CD4-positive, alpha-beta T cell treated with Interleukin-10 for 1 hour (primary cell): ENCODE measurements at places on chromosomes 3 and 15.

DNA sequence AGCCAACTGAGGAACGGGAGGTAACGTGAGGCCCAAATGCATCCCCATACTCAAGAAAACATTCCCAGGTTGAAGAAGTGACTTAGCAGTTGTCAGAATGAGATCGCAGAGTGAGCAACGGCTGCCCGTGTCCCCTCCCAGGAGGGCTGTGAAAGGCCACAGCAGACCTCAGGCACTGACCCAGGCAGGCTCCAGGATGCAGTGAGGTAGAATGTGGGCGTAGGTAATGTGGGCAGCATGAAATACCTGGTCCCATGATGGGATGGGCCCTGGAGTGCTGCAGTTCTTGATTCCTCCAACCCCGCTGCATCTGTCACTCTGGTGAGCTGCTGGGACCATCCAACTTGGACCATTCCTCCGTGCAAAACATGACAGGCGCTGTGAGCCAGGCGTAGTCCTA is 74.8 kb downstream of the NSMCE3 start:
- DNase-seq: no peak

DNA sequence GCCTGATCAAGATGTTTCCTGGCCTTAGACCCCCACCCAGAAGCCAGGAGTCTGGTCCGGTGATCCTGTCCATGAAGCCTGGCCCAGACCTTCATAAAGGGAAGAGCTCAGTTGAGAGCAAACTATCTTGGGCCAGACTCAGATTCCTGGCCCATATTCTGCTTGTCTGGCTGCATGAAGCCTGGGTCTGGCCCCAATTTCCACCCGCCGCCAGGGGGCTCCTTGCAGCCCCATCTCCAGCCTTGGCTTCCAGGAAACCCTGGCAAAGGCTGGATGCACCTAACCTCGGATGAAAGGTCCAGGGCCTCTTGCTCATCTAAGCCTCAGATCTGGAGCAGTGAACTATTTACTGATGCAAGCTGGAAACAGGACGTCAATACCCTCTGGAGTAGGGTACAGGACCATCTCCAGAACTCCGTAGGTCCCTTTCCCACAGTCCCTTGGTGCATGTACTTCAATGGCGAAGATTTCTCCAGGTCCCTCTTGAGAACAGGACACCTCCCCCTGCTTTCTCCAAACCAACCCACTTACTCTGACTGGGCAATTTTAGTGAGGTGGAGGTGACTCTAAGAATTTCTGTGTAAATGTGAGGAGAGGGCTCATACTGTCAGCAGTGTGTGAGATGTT is 5.6 kb downstream of the FOXL2 start:
- no peak for DNase-seq

DNA sequence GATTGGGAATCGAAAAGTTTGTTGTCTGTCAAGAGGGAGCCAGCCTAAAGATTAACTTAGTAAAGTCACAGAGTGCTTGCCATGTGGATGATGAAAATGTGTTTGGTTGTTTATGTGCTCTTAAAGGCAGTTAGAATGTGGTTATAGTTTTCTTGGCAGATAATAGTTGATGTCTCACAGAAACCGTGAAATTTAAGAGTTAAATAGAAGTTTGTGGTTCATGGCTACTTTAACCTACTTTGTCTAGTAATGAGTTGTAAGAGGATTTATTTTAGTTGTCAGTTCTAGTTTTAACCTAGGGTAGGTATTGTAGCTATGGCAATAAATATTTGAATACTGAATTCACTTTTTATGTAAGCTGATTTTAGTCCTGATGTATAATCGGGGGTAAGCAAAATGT is 36.4 kb upstream of the EIF3J start:
- no peak for DNase-seq

DNA sequence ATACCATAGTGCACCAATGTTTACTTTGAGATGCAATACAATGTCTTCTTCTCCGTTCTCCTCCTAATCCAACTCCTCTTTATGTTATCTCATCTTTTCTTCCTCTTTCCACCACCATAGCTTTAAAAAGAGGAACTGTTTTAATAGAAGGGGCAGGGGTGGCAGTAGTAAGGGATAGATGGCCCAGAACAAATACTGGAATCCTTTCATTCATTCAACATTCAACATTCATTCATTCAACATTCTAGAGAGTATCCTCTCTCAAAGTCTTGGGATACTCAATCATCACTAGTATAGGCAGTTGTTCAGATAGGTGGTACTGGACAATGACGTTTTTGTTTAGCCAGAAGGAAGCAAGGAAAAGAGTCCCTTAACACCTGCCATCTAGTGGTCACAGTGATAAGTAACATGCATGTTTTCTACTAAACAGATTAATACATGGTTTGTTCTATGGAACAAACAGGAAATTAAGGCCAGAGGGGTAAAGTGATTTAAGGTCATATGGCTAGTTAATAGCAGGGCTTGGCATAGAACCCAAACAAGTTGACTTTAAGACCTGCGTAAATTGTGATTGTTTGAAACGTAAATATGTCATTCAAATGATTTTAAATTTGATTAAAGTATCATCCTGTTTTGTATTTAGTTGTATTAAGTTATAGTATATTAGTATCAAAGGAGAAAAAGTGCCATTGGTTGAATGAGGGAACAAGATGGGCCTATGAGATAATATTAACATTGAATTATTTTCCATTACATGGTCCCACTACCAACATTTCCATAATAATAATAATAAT is 26.9 kb upstream of the EHHADH start:
- DNase-seq: peak; percentile 40

DNA sequence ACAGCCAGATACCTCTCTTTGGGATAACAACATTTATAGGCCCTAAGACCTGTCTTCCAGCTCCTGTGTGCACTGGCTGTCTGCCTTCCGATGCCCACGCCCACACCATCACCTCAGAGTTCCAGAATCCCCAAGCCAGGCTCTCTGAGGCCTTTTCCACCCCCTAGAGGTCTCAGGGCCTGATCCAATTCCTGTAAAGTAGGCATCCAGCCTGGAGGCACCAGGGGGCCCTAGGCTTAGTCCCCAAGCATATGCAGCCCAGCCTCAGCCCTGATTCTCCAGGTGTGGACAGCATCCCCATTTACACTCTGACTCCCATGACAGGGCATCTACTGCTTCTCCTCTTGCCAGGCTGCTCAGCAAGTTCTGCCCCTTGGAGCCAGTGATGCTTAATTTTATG is 72.7 kb upstream of the CORO2B start:
- no peak for DNase-seq

DNA sequence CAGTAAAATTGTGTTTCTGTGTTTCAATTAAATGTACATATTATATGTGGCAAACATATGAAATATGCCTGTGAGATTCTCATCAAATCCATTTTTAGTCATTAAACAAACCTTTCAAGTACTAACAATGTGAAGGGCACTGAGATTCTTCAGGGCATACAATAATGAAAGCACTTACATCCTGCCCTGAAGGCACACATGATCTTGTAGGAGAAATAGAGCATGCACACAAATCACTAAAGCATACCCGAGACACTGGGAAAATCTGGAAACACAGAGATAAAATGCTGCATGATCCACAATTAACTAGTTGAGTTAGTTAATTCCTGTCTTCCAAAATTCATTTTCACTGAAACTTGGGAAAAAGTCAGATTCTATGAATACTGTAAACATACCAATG is 810.5 kb upstream of the NECTIN3 start:
- no peak for DNase-seq

GRCh38 chr3:191372122-191372521 is 41.8 kb upstream of the UTS2B start:
- no peak for DNase-seq

GRCh38 chr15:57031605-57032004 is 113.2 kb downstream of the TCF12 start:
- DNase-seq: no peak

DNA sequence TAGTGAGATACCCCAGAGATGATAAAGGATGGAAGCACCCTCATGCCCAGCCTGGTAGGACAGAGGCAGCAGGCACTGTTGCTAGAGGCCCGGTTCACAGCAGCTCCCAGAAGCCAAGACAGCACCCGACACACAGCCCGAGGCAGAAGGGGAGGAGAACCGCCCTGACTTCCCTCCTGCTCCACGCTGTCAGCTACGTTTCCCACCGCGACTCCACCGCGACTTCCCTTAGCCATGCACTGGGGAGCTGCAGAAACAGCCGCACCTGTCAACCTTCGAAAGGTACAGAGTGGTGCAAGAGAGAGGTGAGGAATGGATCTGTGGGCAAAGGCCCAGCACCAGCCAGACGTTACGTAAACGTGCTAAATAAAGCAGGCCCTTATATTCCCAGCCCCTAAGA is 529.2 kb downstream of the GABRG3 start:
- no peak for DNase-seq

DNA sequence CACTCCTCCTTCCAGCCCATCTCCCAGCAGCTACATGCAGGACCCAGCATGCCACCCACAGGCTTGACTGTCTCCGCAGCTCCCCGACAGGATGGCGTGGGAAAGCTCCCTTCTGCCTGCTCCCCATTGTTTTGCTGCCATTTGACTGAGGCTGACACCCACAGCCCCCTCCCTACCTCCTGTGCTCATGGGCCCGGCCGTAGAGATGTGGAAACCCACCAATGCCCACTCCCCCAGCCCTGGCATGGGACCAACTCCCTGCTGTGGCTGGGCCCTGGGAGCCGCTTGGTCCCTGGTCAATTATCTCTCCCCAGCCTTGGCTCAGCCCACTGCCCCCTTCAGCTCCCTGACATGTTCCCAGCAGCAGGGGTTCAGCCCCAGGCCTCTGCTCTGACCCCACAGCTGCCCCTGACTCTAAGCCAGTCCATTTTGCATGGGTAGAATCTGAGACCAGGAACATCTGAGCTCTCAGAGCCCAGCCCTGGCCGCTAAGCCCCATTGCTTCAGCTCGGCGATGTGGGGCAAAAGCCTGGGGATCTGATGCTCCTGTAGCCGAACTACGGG is 8.2 kb downstream of the C3orf22 start:
- DNase-seq: no peak

GRCh38 chr3:4820296-4821121 is 158.7 kb upstream of the BHLHE40 start:
- no peak for DNase-seq

GRCh38 chr15:95291898-95292472 is 1038.5 kb upstream of the NR2F2 start:
- DNase-seq: peak; percentile 12

- DNase-seq: no peak
Measured at GRCh38 chr3:66638717-66639116, 137.9 kb upstream of the LRIG1 start.

DNA sequence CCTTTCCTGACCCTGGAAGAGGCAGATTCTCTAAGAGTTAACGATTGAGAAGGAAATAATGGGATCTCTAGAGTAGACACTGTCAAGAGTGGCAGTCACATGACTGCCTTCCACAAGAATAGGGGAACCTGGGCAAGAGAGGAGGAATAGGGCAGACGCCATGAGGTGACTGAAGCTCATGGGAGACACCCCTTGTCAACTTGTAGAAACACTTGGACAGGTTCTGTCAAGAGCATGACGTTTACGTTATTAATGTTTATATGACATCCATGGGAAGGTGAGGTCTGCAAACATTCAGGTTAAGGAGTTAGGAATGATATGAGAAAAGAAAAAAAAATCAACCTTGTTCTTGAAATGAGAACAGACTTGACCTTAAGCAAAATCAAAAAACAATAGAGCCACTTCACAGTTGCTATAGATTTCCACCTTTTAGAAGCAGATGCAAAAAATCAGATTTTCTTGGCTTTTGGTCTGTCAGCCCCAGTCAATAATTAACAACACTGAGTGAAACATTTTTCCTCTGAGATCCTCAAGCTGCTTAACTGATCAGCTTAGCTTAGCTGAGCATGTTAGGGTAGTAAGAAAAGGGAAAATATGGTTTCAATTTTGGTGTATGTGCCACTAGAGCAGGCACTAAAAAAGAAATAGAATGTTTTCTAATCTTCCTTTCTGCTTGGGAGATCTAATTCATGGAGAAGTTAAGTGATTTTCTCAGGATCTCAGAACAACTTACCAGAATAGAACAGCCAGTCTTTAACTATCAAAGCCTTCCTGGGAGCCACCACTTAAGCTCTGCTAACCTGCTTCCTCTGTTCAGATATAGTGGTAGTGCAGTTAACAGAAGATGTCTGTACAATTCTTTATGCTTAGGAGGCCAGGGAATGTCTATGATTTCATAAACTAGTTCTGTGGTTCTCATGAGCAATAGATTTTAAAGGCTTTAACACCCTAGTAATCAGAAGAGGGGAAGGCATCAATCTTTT is 116.9 kb downstream of the B3GALNT1 start:
- no peak for DNase-seq

DNA sequence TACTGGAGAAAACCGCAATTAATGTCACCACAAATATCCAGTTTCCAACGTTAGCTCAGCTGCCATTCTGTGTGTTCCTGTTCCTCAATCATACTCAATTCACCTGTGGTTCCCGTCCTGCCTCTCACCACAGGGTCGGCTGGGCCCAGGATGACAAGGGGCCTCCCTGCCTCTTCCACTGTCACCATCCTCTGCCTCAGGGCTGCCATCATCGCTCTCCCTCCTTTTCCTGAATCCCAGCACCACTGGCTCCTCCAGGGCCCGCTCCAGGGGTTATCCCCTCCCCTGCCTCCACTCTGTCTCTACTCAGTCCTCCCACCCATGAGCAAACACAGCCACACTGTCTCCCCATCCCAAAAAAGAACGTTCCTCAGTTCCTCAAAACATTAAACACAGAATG is 170.9 kb upstream of the NSMCE3 start:
- no peak for DNase-seq

DNA sequence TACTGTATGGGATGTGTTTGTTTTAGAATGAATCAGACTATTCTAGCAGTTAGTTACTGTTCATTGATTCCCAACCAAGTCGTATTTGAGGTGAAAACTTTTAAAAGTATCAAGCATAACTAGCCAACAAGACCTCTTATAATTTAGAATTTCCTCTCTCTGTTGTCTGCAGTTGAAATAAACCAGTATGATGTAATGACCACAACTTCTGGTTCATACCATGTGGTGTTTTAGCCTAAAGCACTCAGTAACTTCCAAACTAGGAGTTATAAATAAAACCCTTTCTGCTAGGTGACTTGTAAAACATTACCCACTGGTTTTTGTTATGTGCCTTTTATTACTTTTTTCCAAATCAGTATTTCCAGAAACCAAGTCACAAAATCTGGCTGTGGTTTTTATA is 19.8 kb upstream of the P2RY12 start:
- DNase-seq: no peak

DNA sequence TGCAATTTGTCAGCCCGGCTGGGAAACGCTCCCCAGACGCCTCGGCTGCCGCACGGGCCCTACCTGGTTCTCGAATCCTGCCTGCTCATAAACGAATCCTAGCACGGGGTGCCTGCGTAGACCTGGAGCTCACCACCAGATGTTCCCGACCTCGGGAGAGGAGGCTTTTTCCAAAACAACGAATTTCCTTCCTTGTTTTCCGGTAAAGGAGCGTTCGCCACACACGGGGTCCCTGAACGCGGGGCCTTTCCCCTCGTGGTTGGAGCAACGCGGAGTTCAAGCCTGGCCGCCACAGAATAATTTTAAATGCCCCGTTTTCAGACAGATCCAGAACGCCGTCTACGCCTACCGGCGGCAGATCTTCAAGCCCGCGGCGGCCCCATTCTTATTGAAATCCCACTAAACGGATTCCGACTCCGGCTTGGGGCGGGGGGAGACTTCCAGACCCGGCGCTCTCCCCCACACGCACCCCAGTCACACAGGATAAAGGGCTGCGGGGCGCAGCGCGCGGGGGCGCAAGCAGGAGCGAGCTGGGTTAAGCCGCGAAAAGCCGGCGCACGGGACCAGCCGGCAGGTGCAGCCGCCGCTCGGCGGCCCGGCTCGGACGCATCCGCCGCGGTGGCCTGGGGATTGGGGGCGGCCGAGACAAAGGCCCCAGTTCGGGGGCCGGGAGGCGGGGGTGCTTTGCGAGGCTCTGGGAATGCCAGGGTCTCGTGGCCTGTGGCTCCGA is 895 bp downstream of the GATA2 start:
- DNase-seq: no peak

GRCh38 chr15:34621675-34622074 is 38.2 kb upstream of the GOLGA8B start:
- DNase-seq: no peak
